Naive B cell (primary cell): ENCODE measurements at places on chromosomes 2 and 18.

- no peak overlapping the region for H3K4me3 ChIP-seq
- no peaks in the 10 kb centered on the region for H3K4me1 ChIP-seq
- H3K27ac ChIP-seq: no peak overlapping the region
- DNase-seq: no peak
- no peaks in the 10 kb centered on the region for H3K36me3 ChIP-seq
Measured at GRCh38 chr18:21327101-21327500, 85.1 kb downstream of the GREB1L start.

- peak within 1 kb of the TSS; percentile 85 for H3K4me3 ChIP-seq
- H3K27ac ChIP-seq: peak within 1 kb of the TSS; percentile 91
- no peaks in the 10 kb centered on the region for H3K36me3 ChIP-seq
- peaks cover 6% of the 10 kb centered on the region for H3K27me3 ChIP-seq
- peak; percentile 84 for DNase-seq
Measured at GRCh38 chr18:59358712-59359575, at the start of gene LMAN1. LMAN1 (minus strand) TSS chr18:59359265; CDS start chr18:59359244, 21 bp downstream.

GRCh38 chr2:171247741-171248662, 87.3 kb upstream of the TLK1 start:
- no peaks in the 10 kb centered on the region for H3K27me3 ChIP-seq
- H3K36me3 ChIP-seq: peaks cover 17% of the 10 kb centered on the region
- H3K27ac ChIP-seq: no peak overlapping the region

DNA sequence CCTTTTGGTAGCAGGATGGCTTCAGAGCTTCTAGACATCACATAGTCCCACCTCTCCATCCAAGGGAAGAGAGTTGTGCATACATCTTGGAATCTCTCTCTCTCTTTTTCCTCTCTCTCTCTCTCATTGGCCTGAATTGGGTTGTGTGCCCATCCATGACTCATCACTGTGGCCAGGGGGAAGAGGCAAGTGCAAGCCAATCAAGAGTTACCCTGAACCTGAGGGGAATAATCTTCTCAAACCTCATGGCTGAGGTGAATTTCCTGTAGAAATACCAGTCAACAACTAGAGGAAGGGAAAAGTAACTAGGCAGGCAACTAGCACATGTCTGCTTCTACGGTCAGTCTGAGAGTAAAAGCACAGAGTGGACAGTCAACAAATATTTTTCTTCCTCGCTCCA, 7.3 kb upstream of the CHN1 start:
- H3K27ac ChIP-seq: no peak overlapping the region
- no peak for DNase-seq
- peaks cover 37% of the 10 kb centered on the region for H3K27me3 ChIP-seq
- no peaks in the 10 kb centered on the region for H3K4me1 ChIP-seq
- peaks cover 4% of the 10 kb centered on the region for H3K36me3 ChIP-seq

DNA sequence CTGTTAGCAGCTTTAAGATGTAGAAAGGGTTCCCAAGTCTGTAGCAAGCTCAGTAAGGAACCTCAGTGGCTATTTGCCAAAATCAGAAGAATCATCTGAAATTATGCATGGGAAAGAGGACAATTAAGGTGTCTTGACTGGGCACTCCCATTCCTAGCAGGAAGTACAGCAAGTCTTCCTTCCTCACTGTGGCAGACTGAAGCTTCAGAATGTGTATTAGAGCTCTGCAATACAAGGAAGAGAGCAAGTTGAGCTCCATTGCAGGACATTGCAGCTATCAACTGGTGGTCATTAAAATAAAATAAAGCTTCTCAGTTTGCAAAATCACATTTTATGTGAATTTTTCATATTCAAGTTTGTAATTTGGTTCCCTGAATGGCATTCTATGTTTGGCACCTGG, 200.5 kb upstream of the CHAC2 start:
- no peak overlapping the region for H3K27ac ChIP-seq
- no peaks in the 10 kb centered on the region for H3K4me1 ChIP-seq
- no peak overlapping the region for H3K4me3 ChIP-seq
- DNase-seq: no peak
- H3K36me3 ChIP-seq: no peaks in the 10 kb centered on the region
- no peaks in the 10 kb centered on the region for H3K27me3 ChIP-seq

GRCh38 chr18:7568426-7568825, 1.3 kb downstream of the PTPRM start:
- peaks cover 52% of the 10 kb centered on the region for H3K27me3 ChIP-seq
- no peaks in the 10 kb centered on the region for H3K36me3 ChIP-seq
- no peak for DNase-seq
- H3K4me1 ChIP-seq: peaks cover 9% of the 10 kb centered on the region
- no peak overlapping the region for H3K27ac ChIP-seq

DNA sequence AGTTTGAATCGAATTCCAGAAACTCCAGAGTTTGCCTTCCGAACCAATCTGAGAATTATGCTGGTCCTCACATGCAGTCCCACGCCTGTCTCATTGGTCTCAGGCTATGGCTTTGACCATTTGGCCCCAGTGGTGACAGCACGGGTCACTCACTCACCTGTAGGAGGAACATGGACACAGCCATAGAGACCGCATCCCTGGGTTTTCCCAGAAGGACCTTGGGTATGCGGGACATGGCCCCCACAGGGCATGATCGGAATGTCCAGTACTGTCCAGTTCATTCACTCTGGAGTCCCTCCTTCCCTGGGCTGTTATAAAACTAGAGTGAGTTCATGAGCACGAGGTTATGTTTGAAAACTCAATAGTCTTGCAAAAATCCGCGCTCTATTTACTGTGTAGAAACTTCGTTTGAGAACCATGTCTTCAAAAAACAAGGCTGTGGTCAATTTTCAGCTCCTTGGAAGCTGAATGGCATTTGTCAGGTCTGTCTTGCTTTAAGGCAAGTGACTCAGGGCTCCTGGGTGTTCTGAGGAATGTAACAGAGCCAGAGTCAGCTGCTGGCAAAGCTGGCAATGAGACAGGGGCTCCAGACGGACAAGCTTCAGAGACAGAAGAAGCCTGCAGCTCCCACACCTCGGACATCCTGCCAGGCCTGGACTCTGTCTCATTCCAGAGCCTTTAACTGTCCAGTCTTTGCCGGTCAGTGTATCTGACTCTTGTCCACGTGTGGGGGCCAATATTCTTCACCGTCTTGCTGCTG, 86.7 kb upstream of the TMEM18 start:
- DNase-seq: no peak
- H3K27ac ChIP-seq: no peak overlapping the region
- H3K4me1 ChIP-seq: no peaks in the 10 kb centered on the region
- peaks cover 27% of the 10 kb centered on the region for H3K27me3 ChIP-seq
- H3K4me3 ChIP-seq: no peak overlapping the region
- no peaks in the 10 kb centered on the region for H3K36me3 ChIP-seq

- H3K27ac ChIP-seq: no peak overlapping the region
- DNase-seq: no peak
- no peak overlapping the region for H3K4me3 ChIP-seq
- no peaks in the 10 kb centered on the region for H3K4me1 ChIP-seq
- peaks cover 20% of the 10 kb centered on the region for H3K27me3 ChIP-seq
- H3K36me3 ChIP-seq: no peaks in the 10 kb centered on the region
Measured at GRCh38 chr2:98806236-98806697, 75.3 kb upstream of the MGAT4A start.

DNA sequence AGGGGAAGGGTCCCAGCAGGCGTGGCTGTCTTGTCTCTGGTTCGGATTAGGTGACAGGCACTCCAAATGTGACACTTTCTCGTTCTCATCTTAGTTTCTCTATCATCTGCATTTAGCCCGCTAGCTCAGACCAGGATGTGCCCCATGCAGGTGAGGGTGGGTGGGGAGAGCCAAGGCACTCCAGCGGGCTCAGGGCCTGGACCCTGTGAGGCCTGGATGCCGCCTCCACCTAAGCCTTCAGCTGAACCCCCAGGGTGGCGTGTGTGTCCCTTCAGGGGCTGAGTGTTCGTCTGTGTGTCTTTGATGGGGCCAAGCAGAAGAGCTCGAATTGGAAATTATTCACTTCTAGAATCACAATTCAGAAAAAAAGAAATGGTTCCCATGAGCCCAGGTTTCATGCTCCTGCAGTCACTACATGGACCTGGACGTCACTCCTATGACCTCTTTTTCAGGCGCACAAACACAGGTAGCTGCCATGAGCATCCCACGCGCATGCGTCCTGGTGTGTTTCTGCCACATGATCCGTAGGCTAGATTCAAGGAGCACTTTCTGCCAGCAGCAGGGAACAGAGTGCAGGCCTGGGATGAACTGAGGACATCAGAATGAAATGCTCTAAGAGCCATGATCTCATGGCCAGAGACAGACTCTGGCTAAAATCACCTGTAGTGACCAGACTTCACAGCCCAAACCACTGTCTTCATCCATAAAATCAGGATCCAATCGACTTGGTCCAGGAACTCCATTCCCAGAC, 25.8 kb downstream of the CIDEA start:
- no peak overlapping the region for H3K27ac ChIP-seq
- no peak overlapping the region for H3K4me3 ChIP-seq
- H3K4me1 ChIP-seq: no peaks in the 10 kb centered on the region
- no peaks in the 10 kb centered on the region for H3K36me3 ChIP-seq
- H3K27me3 ChIP-seq: peaks cover 6% of the 10 kb centered on the region

DNA sequence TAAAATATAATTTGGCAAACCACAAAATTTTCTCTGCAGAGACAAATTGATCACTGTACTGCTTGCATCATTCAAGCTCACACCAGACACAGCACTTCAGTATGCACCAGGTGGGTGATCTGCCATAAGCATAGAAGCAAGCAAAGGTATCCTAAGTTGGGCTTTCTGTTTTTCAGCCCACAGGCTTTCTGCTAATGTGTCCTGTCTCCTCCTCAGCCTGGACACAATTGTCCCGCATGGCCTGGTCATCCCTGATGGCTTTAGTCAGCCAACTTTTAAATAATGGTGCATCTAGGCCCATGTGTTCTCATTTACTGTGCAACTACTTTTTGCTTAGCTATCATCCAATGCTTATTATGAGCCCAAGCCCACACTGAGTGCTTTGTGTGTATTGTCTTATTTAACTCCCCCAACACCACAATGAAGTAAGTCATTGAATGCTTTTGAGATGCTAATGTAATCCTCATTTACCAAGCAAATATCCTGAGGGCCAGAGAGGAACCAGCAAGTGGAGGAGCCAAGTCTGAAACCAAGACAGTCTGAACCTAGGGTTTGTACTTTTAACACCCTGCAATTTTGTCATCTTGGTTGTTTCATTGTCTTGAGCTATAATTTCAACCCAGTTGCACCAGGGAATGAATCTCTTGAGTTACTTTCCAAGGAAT, 111.2 kb upstream of the SETBP1 start:
- no peaks in the 10 kb centered on the region for H3K36me3 ChIP-seq
- H3K4me1 ChIP-seq: no peaks in the 10 kb centered on the region
- H3K4me3 ChIP-seq: no peak overlapping the region
- H3K27me3 ChIP-seq: no peaks in the 10 kb centered on the region

- no peak for DNase-seq
- H3K27me3 ChIP-seq: no peaks in the 10 kb centered on the region
- H3K36me3 ChIP-seq: no peaks in the 10 kb centered on the region
Measured at GRCh38 chr2:172358691-172359556, 68.5 kb upstream of the ITGA6 start.

- no peaks in the 10 kb centered on the region for H3K27me3 ChIP-seq
- no peaks in the 10 kb centered on the region for H3K36me3 ChIP-seq
- no peak for DNase-seq
Measured at GRCh38 chr2:141641462-141641861, 489.4 kb downstream of the LRP1B start.

- H3K27me3 ChIP-seq: no peaks in the 10 kb centered on the region
- H3K4me1 ChIP-seq: no peaks in the 10 kb centered on the region
- H3K4me3 ChIP-seq: no peak overlapping the region
- no peaks in the 10 kb centered on the region for H3K36me3 ChIP-seq
- no peak overlapping the region for H3K27ac ChIP-seq
Measured at GRCh38 chr18:60982329-60982695, 350.9 kb upstream of the CDH20 start.

GRCh38 chr2:141341444-141341843, 789.4 kb downstream of the LRP1B start:
- H3K27me3 ChIP-seq: peaks cover 4% of the 10 kb centered on the region
- H3K27ac ChIP-seq: no peak overlapping the region
- no peaks in the 10 kb centered on the region for H3K4me1 ChIP-seq
- H3K4me3 ChIP-seq: no peak overlapping the region

GRCh38 chr2:236063994-236064393, 104.2 kb downstream of the GBX2 start:
- H3K27me3 ChIP-seq: peaks cover 4% of the 10 kb centered on the region
- no peak overlapping the region for H3K27ac ChIP-seq
- H3K4me3 ChIP-seq: no peak overlapping the region
- DNase-seq: no peak
- no peaks in the 10 kb centered on the region for H3K36me3 ChIP-seq

DNA sequence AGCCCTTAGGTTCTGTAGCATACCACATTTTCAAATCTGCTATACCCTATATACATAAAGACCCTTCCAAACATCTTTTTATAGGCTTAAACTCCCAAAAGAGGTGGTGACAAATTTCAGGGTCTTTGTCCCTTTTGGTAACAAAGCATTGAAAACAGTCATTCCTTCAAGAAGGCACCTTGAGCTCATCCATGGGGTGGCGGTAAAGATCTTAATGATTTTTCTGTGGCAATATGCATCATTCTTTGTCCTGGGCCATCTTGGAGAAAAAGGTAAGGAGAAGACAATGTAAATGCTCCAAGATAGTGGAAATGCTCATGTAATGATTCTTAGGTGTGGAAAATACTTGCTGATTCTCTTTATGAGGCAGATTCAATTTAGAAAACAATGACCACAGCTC, 890.5 kb downstream of the CNTNAP5 start:
- no peak overlapping the region for H3K4me3 ChIP-seq
- no peaks in the 10 kb centered on the region for H3K27me3 ChIP-seq
- H3K36me3 ChIP-seq: no peaks in the 10 kb centered on the region
- H3K27ac ChIP-seq: no peak overlapping the region
- DNase-seq: no peak

DNA sequence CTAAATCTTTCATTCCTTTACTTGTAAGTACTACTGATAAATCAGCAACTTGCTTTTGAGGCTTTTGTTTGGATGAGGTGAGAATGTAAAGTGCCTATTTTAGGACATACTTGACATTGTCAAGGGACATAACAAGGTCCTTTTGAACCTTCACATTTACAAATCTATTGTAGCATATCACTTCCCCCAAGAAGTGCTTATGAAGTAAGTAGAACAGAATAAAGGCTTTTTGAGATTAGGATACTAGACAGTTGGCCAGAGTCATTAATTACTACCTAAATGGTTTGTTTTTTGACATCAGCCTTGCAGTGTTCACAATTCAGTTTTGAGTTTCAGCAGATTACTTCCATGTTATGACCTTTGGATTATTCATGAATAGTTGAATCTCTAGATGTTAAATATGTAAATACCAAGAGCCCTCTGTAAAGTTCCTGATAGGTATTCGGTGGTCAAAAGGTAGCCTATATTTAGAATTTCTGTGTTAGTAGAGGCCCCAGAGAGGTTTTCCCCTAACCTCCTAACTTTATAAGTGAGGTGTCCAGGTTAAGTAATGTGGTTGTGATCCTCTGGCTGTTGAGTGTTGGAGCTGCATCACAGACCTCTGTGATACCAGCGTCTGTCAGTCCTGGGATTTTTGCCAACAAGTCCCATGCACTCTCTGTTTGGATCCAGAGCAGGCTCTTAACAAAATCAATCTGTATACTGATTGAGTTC, 67.2 kb downstream of the LCLAT1 start:
- no peak overlapping the region for H3K27ac ChIP-seq
- DNase-seq: no peak
- peak overlapping the region; percentile 41 for H3K4me3 ChIP-seq
- peaks cover 17% of the 10 kb centered on the region for H3K36me3 ChIP-seq
- H3K27me3 ChIP-seq: no peaks in the 10 kb centered on the region

GRCh38 chr2:241796209-241796608, 12.8 kb upstream of the NEU4 start:
- DNase-seq: no peak
- H3K27ac ChIP-seq: no peak overlapping the region
- no peaks in the 10 kb centered on the region for H3K36me3 ChIP-seq
- H3K27me3 ChIP-seq: no peaks in the 10 kb centered on the region
- no peak overlapping the region for H3K4me3 ChIP-seq
